ENCODE measurements at places on chromosomes 13 and 19.

DNA sequence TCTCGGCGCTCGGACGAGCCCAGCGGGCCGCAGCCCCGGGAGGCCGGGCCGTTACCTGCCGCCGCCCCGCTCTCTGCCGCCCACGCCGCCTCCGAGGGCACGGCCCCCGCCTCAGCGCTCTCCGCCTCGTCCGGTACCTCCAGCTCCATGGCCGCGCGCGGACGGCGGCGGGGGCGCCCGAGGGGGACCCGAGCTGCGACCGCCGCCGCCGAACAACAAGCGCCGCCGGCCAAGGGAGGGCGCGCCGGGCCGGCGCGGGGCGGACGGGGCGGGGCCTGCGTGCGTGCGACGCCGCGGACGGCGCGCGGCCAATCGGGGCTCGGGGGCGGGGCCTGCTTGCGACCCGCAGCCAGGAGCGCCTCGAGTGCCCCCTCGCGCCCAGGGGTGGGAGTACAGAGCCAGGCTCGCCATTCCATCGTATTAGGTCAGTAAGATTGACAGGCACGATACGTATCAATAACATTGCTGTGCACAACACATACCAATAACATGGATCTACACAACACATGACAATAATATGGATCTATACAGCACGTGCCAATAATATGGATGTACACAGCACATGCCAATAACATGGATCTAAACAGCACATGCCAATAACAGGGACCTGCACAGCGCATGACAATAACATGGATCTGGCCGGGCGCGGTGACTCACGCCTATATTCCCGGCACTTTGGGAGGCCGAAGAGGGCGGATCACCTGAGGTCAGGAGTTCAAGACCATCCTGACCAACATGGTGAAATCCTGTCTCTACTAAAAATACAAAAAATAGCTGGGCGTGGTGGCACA lies at the start of gene PIP5K1C:
Gene PIP5K1C, minus strand, starts transcription at position 227 of the 791 bp plus-strand sequence. Its CDS starts 78 bp downstream, at position 149.
- DNase-seq = peak; percentile 97

DNA sequence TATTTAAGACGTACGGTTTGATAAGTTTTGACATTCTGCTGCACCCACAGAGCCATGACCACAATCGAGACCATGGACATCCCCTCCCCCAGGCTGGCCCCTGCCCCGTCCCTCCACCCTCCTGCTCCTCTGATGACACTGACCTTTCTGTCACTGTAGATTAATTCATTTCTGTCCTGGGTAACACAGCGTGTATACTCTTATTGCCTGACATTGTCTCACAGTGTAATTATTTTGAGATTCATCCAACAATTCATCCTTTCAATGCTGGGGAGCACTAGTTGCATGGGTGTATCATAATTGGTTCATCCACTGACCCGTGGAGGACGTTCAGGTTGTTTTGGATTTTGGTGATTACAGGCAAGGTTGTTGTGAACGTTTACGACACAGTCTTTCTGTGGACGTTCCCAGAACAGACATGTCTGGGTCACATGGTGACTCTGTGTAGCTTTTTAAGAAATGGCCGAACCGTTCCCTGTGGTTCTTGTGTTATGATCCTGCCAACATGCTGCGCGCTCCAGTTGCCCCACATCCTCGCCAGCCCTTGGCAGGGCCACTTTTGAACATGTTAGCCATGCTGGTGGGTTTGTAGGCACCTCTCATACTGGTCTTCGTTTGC lies 41.9 kb downstream of the C13orf46 start:
- DNase-seq = no peak

DNA sequence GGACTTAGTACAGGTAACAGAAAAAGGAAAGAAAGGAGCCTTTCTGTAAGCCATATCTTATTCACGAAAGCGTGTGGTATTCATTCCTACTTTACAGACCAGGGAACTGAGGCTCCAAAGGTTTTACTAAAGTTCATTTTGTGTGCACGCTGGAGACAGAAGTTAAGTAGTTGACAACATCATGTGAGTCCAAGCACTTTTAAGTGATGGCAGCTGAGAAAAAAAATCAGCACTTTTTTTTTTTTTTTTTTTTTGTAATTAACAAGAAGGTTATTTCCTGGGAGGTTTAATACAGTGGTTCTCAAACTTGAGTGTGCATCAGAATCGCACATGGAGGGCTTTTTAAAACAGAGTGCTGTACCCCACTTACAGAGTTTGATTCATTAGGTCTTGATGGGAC lies 2.0 kb downstream of the DNAJC3 start:
- DNase-seq = no peak

DNA sequence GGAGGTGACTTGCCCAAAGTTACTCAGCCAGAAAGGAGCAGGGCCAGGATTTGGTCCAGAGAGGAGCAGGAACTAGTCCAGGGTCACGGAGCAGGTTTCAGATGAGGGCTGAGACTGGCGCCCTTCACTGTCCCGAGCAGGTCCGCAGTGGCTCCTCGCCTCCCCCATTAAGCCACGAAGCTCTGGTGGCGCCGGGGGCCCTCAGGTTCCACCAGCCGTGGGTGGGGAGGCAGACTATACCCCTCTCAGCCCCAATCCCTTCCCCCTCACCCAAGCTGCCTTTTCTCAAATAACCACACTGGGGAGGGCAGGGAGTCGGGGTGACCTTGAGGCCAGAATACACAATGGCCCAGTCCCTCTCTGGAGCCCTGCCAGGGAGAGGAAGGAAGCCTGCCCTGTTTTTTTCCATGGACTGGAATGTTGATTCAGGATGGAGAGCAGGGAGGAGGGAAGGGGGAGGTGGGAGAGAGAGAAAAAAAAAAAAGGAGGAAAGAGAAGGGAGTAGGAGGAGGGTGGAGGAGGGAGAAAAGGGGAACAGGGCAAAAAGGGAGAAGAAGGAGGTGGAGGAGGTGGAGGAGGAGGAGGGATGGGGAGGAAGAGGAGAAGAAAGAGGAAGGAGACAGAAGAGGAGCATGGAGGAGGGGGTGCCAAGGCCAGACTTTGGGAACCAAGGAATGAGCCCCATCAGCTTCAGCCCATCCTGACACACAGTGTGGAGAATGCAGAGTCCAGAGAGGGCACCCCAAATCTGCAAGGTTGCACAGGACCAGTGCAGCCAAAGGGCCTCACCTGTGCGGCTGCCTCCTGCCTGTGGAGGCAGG lies 19.7 kb downstream of the CEACAM16 start:
- no peak for DNase-seq

GRCh38 chr13:25906191-25906661 lies 145.6 kb downstream of the SHISA2 start:
- DNase-seq = no peak

DNA sequence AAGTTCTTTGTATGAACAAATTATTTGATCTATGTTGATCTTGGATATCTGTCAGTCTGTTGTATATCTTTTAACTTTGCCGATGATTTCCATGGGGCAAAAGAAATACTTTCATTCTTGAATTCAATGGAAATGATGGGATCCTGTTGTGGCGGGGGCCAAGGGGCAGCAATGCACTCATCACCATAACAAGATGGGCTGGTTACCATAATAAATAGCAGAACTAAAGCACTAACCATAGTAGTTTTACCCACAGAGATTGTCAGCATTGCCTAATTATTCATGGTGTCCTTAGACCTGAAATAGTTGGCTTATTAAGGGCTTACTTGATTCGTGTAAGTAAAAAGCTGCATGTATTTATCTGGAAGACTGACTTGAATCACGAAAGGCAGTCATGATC lies 309.6 kb downstream of the RFC3 start:
- DNase-seq = no peak

- DNase-seq = peak; percentile 60
Measured at GRCh38 chr19:35901854-35902661, at the start of gene HCST. TSS of gene HCST (plus strand) at chr19:35902529. CDS start at chr19:35902594, 65 bp downstream.

DNA sequence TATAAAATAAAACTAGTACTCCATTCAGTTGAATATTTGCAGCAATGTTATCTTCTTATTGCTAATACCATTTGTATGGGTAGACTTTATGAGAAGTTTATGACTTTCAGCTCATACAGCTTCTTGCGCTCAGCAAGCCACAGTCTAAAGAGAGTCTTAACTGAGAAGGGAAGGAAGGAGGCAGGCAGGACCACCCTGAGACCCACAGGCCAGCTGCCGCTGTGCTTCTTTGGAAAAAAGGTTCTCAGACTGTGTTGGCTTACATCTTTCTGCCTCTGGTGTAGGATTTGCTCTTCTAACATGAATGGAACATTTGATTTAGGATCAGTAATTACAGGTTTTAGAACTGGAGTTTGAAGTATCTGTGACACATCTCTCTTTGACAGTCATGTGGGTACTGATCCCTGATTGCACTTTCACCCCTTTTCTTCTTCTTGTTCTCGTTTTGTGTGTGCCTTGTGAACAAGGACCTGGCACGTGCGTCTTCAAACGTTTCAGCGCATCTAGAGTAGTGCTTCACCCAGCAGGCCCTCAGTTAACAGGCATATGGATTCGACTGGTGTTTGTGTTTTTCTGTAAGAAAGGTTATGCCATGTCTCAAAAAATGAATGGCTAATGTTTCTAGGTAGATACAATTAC lies 7.1 kb upstream of the GPR18 start:
- DNase-seq = no peak

GRCh38 chr19:45752639-45753038 lies 16.4 kb downstream of the SIX5 start:
- DNase-seq = no peak

GRCh38 chr19:1567116-1567847 lies 843 bp downstream of the MEX3D start:
- DNase-seq = no peak

GRCh38 chr13:30431269-30431940 lies 9.1 kb downstream of the UBE2L5 start:
- DNase-seq = no peak

DNA sequence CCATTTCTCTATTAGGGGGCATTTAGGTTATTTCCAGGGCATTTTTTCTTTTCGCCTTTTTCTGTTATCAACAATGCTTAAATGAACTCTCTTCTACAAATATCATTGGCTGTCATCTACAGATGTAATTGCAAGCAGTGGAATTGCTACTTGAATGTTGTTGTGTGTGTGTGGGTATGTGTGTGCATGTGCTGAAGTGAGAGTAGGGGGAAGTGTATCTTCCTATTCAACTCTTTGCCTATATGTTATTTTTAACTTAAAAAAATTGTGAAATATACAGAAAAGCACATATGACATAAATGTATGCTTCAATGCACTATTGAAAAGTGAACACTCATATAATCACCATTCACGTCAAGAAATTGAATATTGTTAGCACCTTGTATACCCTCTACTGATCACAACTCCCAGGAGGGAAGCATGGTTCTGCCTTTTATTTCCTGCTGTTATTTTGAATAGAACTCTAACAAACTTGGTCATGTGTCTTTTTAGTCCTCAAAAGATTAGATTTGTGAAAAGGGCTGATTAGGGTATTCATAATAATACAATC lies 24.7 kb downstream of the WDFY2 start:
- no peak for DNase-seq

DNA sequence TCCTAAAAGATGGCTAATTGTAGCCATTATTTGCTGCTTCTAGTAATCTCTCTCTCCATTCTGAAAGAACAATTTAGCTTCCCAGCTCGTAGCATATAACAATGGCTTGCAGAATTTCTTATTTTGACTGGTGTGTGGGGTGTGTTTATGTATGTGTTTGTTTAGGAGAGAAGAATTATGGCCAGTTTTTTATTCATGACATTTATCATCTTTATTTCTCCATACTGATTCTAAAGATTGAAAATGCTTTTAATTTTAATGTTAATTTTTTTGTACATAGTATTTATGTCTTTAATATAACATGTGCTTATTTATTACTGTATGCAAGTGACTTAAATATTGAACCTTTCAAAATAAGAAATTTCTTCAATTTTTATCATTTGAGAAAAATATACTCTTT lies 115.8 kb upstream of the TMTC4 start:
- no peak for DNase-seq

DNA sequence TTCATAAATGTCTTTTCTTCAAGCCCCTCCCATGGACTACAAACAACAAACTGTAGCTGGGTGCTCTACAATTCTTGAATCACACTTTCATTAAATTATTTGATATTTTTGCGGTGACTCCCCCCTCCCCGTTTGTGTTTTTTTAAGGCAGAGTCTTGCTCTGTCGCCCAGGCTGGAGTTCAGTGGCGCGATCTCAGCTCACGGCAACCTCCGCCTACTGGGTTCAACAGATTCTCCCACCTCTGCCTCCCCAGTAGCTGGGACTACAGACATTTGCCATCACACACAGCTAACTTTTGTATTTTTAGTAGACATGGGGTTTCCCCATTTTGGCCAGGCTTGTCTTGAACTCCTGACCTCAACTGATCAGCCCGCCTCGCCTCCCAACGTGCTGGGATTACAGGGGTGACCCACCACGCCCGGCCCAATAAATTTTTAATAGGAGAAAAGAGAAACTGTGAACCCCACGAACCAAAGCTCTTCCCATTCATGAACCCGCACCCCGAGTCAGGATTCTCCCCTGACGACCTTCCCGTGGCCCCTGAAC lies 703 bp downstream of the ZNF506 start:
- peak; percentile 22 for DNase-seq

DNA sequence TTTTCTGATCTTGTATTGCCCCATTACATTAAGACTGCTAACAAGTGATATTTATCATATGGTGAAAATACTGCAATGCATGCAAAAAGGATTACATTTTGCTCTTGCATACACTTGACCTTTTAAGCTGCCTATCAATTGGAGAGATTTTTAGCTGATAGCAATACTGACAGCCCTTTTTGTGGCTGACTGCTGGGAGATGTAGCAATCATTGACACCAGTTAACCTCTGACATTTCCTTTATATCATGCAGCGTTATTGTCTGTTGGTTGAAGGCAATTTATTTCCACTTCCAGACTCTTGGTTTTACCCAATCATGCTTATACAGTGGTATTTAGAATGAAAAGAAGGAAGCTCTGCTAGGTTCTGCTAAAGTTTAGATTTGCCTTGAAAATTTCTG lies 364.0 kb downstream of the LMO7 start:
- DNase-seq = no peak

DNA sequence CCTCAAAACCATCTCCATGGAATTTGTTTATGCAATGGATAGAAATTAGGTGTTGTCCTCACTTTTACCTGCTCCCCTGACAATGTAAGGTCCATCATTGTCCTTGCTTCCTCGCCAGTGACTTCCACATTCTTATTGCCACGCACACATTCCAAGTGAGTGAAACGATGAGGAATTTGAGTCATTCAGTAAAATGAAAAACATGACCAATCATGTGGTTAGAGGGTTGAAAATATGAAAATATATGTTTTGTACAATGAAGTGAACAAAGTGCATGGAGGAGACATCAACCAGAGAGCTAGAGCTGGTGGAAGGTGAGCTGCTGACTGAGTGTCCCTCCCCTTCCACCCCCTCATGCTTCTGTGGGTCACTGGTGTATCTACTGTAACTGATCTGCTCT lies 91.7 kb downstream of the ATP8A2 start:
- DNase-seq = no peak

- DNase-seq = no peak
Measured at GRCh38 chr19:37074819-37075362, 3.3 kb upstream of the ZNF420 start.

- no peak for DNase-seq
Measured at GRCh38 chr19:41698746-41699230, 9.6 kb upstream of the CEACAM5 start.
